ENCODE measurements at places on chromosomes 2 and 18.

- peaks cover 9% of the 10 kb centered on the region for H3K4me1 ChIP-seq
- no peaks in the 10 kb centered on the region for H3K36me3 ChIP-seq
- DNase-seq = no peak
- no peak overlapping the region for H3K4me3 ChIP-seq
- H3K27ac ChIP-seq = no peak overlapping the region
These were observed 84.1 kb downstream of the GLI2 start for GRCh38 chr2:120819720-120820210.

- H3K27me3 ChIP-seq = peaks cover 67% of the 10 kb centered on the region
- H3K36me3 ChIP-seq = no peaks in the 10 kb centered on the region
- no peak overlapping the region for H3K4me3 ChIP-seq
- peaks cover 34% of the 10 kb centered on the region for H3K4me1 ChIP-seq
- H3K27ac ChIP-seq = no peak overlapping the region
These were observed 28.5 kb downstream of the CIB4 start for GRCh38 chr2:26612522-26613240.

DNA sequence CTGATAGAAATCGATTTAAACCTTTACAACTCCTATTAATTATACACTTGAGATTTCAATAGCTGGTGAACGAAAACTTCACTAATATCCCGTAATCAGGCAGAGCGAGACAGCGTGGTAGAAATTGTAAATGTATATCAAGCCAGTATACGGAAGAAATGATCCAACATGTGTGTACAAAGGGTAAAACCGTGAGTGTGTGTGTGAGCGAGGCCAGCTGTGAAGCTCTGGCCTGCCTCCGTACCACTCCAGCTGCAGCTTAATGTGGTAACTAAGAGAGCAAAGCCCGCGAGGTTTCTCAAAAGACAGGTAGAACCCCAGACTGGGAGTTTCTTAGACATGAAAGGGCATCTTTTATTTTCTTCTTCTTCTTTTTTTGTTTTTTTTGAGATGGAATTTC lies 52.3 kb upstream of the ZNF516 start:
- H3K36me3 ChIP-seq = no peaks in the 10 kb centered on the region
- peaks cover 6% of the 10 kb centered on the region for H3K4me1 ChIP-seq
- H3K4me3 ChIP-seq = no peak overlapping the region
- no peak for DNase-seq
- H3K27ac ChIP-seq = no peak overlapping the region
- peaks cover 14% of the 10 kb centered on the region for H3K27me3 ChIP-seq

DNA sequence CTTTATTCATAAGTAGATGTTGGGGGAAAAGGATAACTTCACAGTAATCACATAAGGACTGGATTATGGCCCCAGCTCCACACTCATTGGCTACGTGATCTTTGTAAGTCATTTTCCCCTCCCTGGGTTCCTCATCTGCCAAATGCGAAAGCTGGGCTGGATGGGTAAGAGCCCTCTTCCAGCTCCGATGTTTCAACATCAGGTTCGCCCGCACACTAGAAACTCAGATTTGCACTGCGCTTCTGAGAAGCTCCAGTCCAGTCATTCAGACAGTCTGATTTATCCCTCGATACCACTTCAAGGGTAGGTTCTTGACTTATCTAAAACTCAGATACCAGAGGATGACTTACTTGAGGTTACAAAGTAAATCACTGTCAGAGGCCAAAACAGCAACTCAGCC lies 31.0 kb upstream of the RMDN2 start:
- H3K4me3 ChIP-seq = no peak overlapping the region
- no peak for DNase-seq
- H3K36me3 ChIP-seq = no peaks in the 10 kb centered on the region
- no peak overlapping the region for H3K27ac ChIP-seq
- H3K27me3 ChIP-seq = peaks cover 4% of the 10 kb centered on the region

DNA sequence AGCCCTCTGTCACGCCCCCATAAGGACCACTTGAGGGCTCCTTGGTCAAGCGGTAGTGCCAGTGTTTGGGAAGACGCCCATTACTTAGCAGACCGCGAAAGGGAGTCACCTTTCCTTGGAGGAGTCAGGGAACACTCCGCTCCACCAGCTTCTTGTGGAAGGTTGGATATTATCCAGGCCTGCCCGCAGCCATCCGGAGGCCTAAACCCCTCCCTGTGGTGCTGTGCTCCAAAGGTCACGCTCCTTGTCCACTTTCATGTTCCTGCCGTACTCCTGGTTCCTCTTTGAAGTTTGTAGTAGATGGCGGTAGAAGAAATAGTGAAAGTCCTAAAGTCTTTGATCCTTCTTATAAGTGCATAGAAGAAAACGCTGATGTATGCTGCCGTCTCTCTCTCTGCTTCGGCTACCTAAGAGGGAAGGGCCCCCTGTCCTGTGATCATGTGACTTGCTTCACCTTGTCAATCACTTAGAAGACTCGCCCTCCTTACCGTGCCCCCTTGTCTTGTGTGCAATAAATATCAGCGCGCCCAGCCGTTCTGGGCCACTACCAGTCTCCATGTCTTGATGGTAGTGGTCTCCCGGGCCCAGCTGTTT lies 1.7 kb upstream of the CATIP start:
- peak overlapping the region; percentile 51 for H3K27ac ChIP-seq
- DNase-seq = peak; percentile 86

DNA sequence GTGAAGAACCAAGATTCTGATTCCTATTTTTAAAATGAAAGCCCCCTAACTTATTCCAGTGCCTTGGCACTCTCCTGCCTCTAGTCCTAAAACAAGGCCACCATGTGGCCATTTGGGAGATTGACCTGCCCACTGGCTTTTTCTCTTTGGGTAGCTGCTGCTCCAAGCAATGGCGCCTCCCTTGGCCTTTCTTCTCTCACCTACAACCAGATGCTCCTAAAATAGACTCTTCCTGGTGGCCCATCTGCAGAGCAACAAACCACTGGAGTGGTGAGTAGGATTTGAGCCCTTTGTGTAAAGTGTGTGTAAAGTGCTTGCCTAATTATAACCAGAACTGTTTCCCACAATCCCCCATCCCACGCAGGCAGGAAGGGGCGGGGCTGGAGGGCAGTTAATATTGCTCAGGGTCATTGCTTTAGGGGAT lies 114.2 kb downstream of the FHOD3 start:
- H3K27me3 ChIP-seq = no peaks in the 10 kb centered on the region
- DNase-seq = peak; percentile 21
- H3K36me3 ChIP-seq = no peaks in the 10 kb centered on the region
- H3K4me1 ChIP-seq = no peaks in the 10 kb centered on the region
- no peak overlapping the region for H3K27ac ChIP-seq

DNA sequence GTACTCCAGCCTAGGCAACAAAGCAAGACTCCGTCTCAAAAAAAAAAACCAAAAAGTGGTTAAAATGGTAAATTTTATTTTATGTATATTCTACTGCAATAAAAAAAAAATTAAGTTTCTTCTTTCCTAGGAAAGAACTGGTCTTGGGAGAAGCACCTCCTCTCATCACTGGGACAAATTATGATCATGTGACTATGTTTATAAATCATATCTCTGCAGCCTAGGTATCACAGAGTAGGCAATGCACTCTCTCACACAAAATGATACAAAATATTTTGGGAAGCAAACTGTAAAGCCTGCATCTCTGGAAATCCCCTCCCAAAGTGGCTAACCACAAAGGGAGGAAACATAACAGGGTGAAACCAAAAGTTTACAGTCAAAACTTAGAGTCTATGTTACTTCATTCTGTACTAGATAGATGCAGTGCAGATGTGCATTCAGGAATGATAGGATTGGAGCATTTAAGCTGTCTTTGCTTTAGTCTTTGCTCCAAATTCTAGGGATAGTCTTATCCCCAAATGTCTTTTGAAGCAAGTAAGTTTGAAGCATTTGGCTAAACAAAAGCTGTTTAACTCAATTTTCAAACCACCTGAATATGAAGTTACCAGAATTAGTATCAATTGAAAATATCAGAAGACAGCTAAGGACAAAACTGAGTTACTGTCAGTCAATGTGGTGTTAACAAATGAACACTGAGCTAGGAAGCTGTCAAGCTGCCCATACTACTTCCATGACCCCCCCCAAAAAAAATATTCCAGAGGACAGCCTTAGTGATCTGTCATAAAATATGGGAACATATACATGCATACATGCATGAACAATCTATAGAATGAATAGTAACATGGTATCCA lies 21.1 kb upstream of the MALT1 start:
- no peaks in the 10 kb centered on the region for H3K36me3 ChIP-seq
- H3K27me3 ChIP-seq = peaks cover 1% of the 10 kb centered on the region
- H3K4me3 ChIP-seq = no peak overlapping the region
- H3K27ac ChIP-seq = no peak overlapping the region

DNA sequence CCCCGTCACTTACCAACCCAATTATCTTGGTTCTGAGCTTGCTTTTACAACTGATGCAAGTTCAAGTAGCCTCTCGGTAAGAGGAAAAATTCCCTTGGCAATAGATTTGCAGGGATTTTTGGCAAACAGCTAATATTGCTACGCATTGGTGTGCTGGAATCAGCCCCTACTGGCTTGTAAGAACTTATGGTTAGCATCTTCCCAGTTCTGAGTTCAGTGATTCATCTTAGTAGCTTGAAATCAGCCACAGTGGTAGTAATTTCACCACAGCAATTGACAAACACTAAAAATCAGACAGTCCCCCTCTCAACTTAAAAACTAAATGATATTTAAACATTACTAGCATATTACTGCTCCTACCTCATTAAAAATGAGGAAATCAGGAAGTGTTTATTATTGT lies 5.9 kb upstream of the RAX start:
- DNase-seq = no peak
- no peak overlapping the region for H3K27ac ChIP-seq
- H3K27me3 ChIP-seq = no peaks in the 10 kb centered on the region
- H3K4me3 ChIP-seq = no peak overlapping the region
- no peaks in the 10 kb centered on the region for H3K4me1 ChIP-seq

GRCh38 chr2:14750433-14750832 lies 117.9 kb downstream of the LRATD1 start:
- H3K4me3 ChIP-seq = no peak overlapping the region
- no peaks in the 10 kb centered on the region for H3K4me1 ChIP-seq
- no peaks in the 10 kb centered on the region for H3K36me3 ChIP-seq
- DNase-seq = no peak
- H3K27me3 ChIP-seq = no peaks in the 10 kb centered on the region

- no peak for DNase-seq
- no peaks in the 10 kb centered on the region for H3K36me3 ChIP-seq
- H3K4me3 ChIP-seq = no peak overlapping the region
- peaks cover 21% of the 10 kb centered on the region for H3K4me1 ChIP-seq
These were observed 12.1 kb upstream of the AMER3 start for GRCh38 chr2:130743278-130743677.

DNA sequence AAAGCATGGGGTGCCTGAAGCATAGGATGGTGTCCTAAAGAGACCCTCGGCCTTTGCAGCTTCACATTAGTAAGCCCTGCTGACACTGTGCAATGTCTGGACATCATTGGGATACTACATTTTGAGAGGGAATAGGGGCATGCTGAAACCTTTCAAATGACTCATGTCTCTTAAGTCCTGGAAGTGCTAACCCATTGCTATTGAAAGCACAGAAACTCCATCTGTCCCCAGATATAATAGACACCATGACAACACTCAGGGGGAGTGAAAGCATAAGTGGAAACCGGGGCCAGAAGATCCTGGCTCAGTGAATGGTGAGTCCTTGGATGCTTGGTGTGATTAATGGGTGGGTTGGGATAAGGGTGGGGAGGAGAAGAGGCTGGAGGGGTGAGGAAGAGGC lies 595.5 kb upstream of the ID2 start:
- H3K27me3 ChIP-seq = no peaks in the 10 kb centered on the region
- no peak overlapping the region for H3K4me3 ChIP-seq
- H3K36me3 ChIP-seq = no peaks in the 10 kb centered on the region
- H3K4me1 ChIP-seq = peaks cover 46% of the 10 kb centered on the region
- no peak for DNase-seq

DNA sequence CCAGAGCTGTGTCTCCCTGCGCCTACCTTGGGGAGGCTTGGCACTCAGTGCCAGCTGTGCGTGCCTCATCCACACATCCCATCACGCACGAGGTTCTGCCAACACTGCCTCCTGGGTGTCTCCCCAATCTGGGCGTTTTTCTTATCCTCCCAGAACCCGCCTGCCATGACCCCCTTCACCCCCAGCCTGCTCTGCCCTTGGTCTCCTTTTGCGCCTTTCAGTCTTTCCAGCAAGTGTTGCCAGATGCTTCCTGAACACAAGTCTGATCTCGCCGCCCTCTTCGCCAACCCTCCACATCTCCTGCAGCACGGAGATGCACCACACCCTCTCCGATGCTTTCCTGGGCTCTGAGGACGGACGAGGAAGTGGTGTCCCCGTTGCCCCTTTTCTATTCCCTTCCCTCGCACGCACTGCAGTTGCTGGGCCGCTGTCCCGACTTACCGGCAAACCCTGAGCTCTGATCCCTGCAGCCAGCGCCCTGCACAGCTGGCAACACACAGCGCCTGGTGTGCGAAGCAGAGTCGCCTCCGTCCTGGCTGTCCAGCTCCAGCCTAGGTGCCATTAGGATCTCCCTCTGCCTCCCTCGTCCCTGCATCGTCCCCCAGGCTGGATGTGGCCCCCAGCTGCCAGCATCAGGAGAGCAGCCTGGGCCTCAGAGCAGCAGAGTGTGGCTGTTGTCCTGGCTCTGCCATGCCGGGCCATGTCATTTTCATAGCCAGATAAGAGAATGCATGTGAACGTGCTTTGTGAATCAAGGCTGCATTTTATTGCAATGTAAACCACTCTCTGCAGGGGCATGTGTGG lies 22.6 kb upstream of the ALLC start:
- no peak overlapping the region for H3K4me3 ChIP-seq
- peaks cover 44% of the 10 kb centered on the region for H3K27me3 ChIP-seq
- H3K4me1 ChIP-seq = no peaks in the 10 kb centered on the region
- no peak for DNase-seq
- H3K27ac ChIP-seq = no peak overlapping the region
- no peaks in the 10 kb centered on the region for H3K36me3 ChIP-seq

DNA sequence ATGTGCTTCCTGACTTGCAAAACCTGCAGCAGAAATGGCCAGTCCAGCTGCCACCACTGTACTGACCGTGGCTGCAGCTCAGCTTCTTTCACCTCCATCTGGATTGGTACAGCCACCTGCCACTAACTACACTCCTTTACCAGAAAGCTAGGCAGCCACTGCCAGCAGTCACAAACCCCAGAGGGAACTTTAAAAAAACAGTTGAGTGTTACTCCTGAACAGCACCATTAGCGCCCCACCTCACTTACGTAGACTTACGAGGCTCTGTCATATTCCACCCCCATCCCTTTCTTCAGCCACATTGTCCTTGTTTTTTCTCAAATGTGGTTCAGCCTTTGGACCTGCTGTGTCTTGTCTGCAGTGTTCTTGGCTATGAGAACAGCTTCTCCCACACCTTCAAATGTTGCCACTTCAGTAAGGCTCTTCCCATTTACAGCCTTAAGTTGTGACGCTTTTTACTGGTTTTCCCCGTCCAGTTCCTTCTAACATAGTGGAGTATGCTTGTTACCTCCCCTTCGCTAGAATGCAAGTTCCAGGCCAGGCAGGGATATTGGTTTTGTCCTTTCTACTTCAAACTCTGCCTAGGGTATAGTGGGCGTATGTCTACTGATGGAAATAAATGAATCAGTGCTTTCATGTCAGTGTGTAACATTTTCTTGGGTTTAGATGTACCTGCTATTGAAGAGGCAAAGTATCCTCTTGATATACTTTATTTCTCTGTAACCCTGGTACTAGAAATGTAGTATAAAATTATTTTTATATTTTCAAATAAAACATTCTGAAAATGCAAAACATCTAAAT lies 17.0 kb downstream of the HNRNPA3 start:
- DNase-seq = no peak
- no peak overlapping the region for H3K4me3 ChIP-seq
- no peak overlapping the region for H3K27ac ChIP-seq
- peaks cover 29% of the 10 kb centered on the region for H3K4me1 ChIP-seq
- H3K36me3 ChIP-seq = peaks cover 59% of the 10 kb centered on the region
- H3K27me3 ChIP-seq = no peaks in the 10 kb centered on the region
